ENCODE measurements at places on chromosomes 11 and 22. TPM values are rescaled to one million over a fixed set of nuclear protein-coding genes. Genes with fewer than 3 reads are reported as not detected.

GRCh38 chr11:68812526-68812925, 29.2 kb downstream of the CPT1A start:
- H3K4me3 ChIP-seq, result no peak overlapping the region
- no peak overlapping the region for H3K27ac ChIP-seq
- no peaks in the 10 kb centered on the region for H3K27me3 ChIP-seq
- peaks cover 42% of the 10 kb centered on the region for H3K36me3 ChIP-seq
- no peak for DNase-seq

- H3K27me3 ChIP-seq, result peaks cover 10% of the 10 kb centered on the region
- no peak overlapping the region for H3K4me3 ChIP-seq
- DNase-seq, result no peak
- no peak overlapping the region for H3K27ac ChIP-seq
- H3K4me1 ChIP-seq, result peaks cover 25% of the 10 kb centered on the region
- H3K36me3 ChIP-seq, result no peaks in the 10 kb centered on the region
Observed at GRCh38 chr22:47786650-47787290, 1024.3 kb downstream of the TBC1D22A start.

- no peak overlapping the region for H3K4me3 ChIP-seq
- peaks cover 24% of the 10 kb centered on the region for H3K4me1 ChIP-seq
- H3K27me3 ChIP-seq, result peaks cover under 1% of the 10 kb centered on the region
- no peak overlapping the region for H3K27ac ChIP-seq
- no peaks in the 10 kb centered on the region for H3K36me3 ChIP-seq
- peak; percentile 27 for DNase-seq
Observed at GRCh38 chr22:26892166-26893041, 235.0 kb downstream of the MIAT start.

GRCh38 chr11:16070573-16070972, 285.8 kb downstream of the SOX6 start:
- peaks cover 6% of the 10 kb centered on the region for H3K36me3 ChIP-seq
- no peak for DNase-seq
- H3K27ac ChIP-seq, result no peak overlapping the region
- H3K4me3 ChIP-seq, result no peak overlapping the region
- no peaks in the 10 kb centered on the region for H3K27me3 ChIP-seq
- H3K4me1 ChIP-seq, result no peaks in the 10 kb centered on the region

DNA sequence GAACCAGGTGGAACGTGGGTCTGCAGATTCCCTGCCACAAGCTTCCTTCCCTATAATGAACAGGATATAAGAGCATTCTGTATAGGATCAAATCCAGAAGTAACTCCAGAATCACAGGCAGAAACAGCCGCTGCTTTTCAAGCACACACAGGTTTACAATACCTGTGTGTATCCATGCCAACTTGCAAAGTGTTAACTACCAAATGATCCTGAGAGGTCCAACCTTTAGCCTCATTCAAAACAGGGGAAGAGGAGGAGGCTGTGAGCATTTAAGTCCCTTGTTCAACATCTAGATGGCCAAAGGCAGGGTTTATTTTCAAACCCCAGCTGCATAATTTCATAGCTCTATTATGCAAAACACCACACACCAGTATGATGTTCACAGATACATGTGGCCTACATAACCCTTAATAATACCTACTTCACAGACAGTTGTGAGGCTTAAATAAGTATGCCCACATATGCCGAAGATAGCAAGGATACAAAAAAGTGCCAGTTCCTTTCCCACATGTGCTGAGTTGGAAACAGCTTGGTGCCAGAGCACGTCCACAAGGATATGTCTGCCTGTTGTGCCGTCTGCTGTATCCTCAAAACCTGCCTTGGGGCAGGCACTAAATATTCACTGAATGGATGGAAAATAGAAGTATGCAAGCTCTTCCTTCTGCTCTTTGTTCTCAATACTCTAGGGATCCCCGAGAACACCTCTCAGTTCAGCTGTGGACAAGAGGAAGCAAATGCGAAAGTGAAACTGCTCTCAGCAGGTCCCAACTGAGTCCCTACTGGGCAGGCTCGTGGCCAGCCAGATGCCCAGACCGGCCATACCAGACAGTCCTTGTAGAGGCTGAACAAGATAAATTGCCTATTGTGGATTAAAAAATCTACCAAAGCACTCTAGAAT, 66.8 kb downstream of the LARGE1 start:
- H3K27ac ChIP-seq, result peak overlapping the region; percentile 98
- peak overlapping the region; percentile 95 for H3K4me3 ChIP-seq
- peak; percentile 56 for DNase-seq
- H3K36me3 ChIP-seq, result no peaks in the 10 kb centered on the region

- peaks cover 16% of the 10 kb centered on the region for H3K4me1 ChIP-seq
- no peaks in the 10 kb centered on the region for H3K36me3 ChIP-seq
- DNase-seq, result no peak
- no peak overlapping the region for H3K4me3 ChIP-seq
- no peak overlapping the region for H3K27ac ChIP-seq
Observed at GRCh38 chr11:79363861-79364378, 76.9 kb downstream of the TENM4 start.

DNA sequence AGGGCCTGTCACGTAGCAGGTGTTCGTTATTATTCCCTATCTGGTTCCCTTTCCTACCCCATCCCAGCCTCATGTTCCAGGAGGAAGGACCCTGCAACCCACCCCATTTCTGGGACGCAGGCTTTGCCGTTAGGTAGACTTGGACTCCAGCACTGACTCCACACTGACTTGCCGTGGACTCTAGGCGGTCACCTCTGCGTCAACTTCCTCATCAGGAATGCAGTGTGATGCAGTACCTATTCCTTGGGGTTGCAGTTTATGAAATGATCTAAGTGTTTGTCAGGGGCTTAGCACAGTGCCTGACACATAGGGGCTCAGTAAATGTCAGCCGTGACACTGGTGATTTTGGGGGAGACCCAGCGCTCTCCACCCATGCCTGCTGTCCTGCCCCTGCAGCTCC, 16.8 kb downstream of the DGKZ start:
- no peak for DNase-seq
- H3K36me3 ChIP-seq, result peaks cover 11% of the 10 kb centered on the region
- no peak overlapping the region for H3K4me3 ChIP-seq
- no peaks in the 10 kb centered on the region for H3K27me3 ChIP-seq

GRCh38 chr11:35223371-35223796, 84.4 kb downstream of the CD44 start:
- no peak for DNase-seq
- H3K4me3 ChIP-seq, result no peak overlapping the region
- no peak overlapping the region for H3K27ac ChIP-seq
- H3K36me3 ChIP-seq, result peaks cover 87% of the 10 kb centered on the region
- no peaks in the 10 kb centered on the region for H3K27me3 ChIP-seq

DNA sequence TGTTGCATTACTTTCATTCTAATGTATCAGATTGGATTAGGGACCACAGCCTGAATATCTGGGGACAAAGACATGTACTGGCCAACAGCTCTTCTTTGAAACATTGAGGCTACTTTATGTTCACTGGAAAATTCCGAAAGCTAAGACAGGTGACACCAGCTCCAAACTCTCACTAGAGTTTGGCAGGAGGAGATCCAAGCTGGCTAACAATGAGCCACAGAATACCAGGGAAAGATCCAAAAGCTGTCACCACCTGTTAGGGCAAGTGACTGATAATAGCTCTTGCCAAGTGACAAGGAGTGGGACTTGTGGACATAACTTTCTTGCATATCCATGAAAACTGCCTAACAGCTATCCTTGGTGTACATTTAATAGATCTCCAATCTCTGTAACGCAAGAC, 333.3 kb downstream of the TTC28 start:
- H3K36me3 ChIP-seq, result no peaks in the 10 kb centered on the region
- H3K27ac ChIP-seq, result no peak overlapping the region
- H3K4me1 ChIP-seq, result no peaks in the 10 kb centered on the region
- no peak overlapping the region for H3K4me3 ChIP-seq
- H3K27me3 ChIP-seq, result peaks cover 84% of the 10 kb centered on the region

DNA sequence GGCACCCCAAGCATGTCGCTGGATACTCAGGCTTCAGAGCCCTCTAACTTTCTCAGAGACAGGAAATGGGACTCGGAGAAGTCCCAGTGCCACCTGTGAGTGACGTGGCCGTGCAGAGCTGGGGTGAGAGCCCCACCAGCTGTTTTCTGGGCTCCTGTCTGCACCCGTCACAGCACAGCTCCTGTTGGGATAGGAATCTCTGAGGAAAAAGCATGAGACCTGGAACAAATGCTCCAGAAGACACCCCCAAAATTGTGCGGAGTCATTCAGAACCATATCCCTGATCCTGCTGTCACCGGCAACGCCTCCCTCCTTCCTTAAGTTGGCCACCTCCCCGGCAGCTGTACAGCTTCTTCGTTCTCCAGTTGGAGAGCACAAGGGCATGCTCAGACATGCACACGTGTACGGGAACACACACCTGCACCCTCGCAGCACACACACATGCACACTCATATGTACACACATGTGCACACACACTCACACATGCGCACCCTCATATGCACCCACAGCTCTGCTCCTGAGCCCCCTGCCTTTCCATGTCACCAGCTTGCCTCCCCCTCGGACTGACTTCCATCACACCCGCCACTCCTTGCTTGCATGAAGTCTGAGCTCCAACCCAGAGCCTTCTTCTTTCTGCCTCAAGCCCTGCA, 1430.0 kb downstream of the BRD1 start:
- H3K36me3 ChIP-seq, result no peaks in the 10 kb centered on the region
- no peak overlapping the region for H3K4me3 ChIP-seq
- H3K27me3 ChIP-seq, result no peaks in the 10 kb centered on the region

GRCh38 chr22:22925805-22926369, 38.3 kb downstream of the IGLL5 start:
- no peaks in the 10 kb centered on the region for H3K36me3 ChIP-seq
- DNase-seq, result no peak
- no peak overlapping the region for H3K4me3 ChIP-seq

GRCh38 chr22:28053896-28054818, 135.1 kb upstream of the PITPNB start:
- H3K27ac ChIP-seq, result no peak overlapping the region
- H3K36me3 ChIP-seq, result no peaks in the 10 kb centered on the region
- no peak for DNase-seq
- no peak overlapping the region for H3K4me3 ChIP-seq
- H3K27me3 ChIP-seq, result peaks cover 61% of the 10 kb centered on the region

DNA sequence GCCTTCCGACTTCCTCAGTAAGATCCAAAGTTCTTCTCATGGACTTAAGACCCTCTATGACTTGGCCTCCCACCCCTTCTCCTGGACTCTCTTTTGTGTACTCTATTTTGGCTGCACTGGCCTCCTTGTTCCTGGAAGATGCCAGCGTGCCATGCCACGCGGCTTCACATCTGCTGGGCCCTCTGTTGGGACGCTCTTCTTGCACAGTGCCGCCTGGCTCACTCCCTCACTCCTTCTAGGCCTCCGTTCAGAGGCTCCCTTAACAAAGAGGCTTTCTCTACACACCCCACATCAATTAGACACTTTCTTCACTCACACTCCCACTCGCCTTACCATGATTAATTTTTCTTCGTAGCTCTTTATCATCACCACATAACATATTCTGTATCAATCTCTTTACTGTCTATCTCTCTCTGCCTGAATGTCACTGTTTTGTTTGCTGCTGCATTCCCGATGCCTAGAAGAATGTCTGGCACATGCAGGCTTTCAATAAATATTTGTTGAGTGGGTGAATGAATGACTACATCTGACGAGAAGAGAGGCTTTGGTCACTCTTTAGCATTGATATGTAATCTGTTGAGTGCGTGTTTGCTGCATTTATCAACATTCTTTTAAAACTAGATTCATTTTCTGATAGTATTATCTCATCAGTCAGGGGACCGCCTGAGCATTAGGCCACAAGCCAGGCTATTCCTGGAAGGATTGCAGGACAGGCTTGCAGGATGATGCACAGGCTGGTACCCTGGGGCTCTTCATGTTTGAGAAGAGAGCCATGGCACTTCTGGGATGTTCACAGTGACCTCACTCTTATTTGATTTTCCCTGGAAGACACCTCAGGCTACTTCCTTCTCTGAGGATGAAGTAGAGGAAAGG, 60.6 kb upstream of the AMPD3 start:
- peaks cover 18% of the 10 kb centered on the region for H3K27me3 ChIP-seq
- no peak for DNase-seq
- H3K27ac ChIP-seq, result no peak overlapping the region
- no peak overlapping the region for H3K4me3 ChIP-seq
- H3K4me1 ChIP-seq, result peaks cover 12% of the 10 kb centered on the region

DNA sequence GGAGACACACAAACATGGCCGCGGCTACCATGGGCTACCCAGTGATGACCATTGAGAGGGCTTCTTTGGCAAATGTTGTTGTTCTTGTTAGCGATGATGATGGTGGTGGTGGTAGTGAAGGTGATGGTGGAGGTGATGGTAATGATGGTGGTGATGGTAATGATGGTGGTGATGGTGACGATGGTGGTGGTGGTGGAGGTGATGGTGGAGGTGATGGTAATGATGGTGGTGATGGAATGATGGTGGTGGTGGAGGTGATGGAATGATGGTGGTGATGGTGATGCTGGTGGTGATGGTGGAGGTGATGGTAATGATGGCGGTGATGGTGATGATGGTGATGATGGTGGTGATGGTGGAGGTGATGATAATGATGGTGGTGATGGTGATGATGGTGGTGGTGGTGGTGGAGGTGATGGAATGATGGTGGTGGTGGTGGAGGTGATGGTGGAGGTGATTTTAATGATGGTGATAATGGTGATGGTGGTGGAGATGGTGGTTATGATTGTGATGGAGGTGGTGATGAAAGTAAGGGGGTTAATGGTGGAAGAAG, 16.3 kb upstream of the WNT7B start:
- peaks cover 7% of the 10 kb centered on the region for H3K36me3 ChIP-seq
- DNase-seq, result no peak

- no peak overlapping the region for H3K27ac ChIP-seq
- no peak overlapping the region for H3K4me3 ChIP-seq
- no peaks in the 10 kb centered on the region for H3K36me3 ChIP-seq
- H3K4me1 ChIP-seq, result no peaks in the 10 kb centered on the region
- no peak for DNase-seq
Observed at GRCh38 chr22:46425016-46425415, 89.5 kb downstream of the TRMU start.

- peaks cover 11% of the 10 kb centered on the region for H3K36me3 ChIP-seq
- no peaks in the 10 kb centered on the region for H3K4me1 ChIP-seq
- H3K27me3 ChIP-seq, result no peaks in the 10 kb centered on the region
- H3K4me3 ChIP-seq, result no peak overlapping the region
Observed at GRCh38 chr11:17328871-17329494, 22.6 kb upstream of the NCR3LG1 start.

DNA sequence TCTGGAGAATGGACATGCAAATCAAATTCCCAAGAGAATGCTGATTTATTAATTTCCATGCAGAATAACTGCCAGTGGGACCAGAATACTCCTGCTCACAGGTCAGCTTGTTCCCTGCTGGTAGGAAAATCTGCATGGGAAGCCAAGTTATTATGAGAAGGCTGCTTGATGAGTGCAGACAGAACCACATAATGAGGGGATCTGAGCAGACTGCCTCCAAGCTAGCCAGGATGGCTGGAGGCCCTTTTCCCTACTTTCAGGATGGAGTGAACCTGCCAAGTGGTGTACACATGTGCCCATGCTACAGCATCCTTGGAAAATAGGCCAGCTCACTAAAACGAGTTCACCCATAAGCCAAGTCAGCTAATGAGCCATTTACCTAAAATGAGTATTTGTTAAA, 55.2 kb upstream of the ZBED5 start:
- H3K4me1 ChIP-seq, result peaks cover 19% of the 10 kb centered on the region
- H3K27ac ChIP-seq, result no peak overlapping the region
- no peaks in the 10 kb centered on the region for H3K36me3 ChIP-seq

SORL1 gene
- 5.9 TPM for total RNA-seq

SAA4 gene
- not detected for total RNA-seq

DAGLA gene
- 1.0 TPM for total RNA-seq

CTSW gene
- total RNA-seq, result not detected

CHEK1 gene
- total RNA-seq, result 23.7 TPM

TRAF6 gene
- 9.2 TPM for total RNA-seq

ZNF280B gene
- not detected for total RNA-seq

C11orf91 gene
- total RNA-seq, result 2.8 TPM

C11orf65 gene
- 1.5 TPM for total RNA-seq

OR52I2 gene
- total RNA-seq, result not detected

OR2AG1 gene
- total RNA-seq, result not detected

ABCC8 gene
- total RNA-seq, result not detected

TBX1 gene
- not detected for total RNA-seq

VSIG2 gene
- total RNA-seq, result not detected

EMID1 gene
- total RNA-seq, result not detected

XRRA1 gene
- 49.3 TPM for total RNA-seq

Measured in MCF 10A (cell line).